ENCODE measurements at places on chromosomes 11 and 22.

DNA sequence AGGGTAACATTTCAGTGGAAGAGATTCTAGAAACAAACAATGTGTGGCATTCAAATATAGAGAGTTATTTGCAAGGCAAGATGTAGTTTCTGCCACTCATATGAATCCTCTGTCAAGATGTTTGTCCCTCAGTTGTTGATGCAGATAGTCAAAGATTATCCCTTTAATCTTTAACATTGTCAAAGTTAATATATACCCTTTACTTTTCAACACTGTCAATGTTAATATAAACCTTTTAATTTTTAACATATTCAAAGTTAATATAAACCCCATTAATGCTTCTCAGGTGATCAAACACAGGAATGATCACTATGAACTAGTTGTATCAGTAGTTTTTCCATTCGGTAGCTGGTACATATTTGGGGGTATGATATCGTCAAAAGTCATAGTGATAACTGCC lies 51.9 kb upstream of the PICALM start:
- no peak for DNase-seq

DNA sequence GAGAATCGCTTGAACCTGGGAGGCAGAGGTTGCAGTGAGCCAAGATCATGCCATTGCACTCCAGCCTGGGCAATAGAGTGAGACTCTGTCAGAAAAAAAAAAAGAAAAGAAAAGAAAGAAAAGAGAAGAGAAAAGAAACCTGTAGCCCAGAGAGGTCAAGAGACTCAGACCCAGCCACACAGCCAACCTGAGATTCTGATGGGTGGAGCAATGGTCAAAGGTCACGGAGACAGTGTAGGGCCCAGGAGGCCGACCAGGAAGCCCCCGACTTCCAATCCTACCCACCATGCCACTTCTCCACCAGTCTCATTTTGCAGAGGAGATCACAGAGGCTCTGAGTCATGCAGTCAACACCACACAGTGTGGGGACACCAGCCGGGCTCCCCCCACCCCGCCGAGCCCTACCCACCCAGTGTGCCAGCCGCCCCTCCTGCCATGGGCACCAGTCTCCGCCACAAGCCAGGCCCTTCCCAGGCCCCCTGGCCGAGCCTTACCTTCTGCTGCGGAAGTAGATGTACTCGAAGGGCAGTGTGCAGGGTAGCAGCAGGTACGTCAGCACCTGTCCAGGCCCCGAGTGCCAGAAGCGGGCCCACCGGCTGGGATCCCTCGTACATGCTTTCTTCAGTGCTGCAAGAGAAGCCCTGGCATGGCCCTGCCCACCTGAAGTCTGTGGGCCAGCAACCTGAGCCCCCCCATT lies 7.9 kb downstream of the PNPLA5 start:
- DNase-seq, result no peak

DNA sequence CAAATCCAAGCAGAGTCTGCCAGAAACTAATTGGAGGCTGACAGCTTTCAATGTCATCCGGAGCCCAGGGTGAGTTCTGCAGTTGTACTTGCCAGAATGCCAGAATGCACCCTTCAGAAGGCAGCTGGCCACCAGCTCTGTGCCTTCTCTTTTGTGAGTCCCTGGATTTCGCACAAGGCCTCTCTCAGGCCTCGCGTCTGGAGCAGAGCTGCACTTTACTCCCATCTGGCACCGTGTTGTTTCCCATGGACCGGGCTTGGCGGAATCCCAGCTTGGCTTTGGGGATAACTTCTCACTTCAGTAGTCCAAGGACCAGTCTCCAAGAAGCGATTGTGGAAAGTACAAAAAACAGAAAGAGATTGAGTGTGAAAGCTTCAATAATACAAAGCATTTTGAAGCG lies 451.3 kb upstream of the KIRREL3 start:
- DNase-seq, result no peak

DNA sequence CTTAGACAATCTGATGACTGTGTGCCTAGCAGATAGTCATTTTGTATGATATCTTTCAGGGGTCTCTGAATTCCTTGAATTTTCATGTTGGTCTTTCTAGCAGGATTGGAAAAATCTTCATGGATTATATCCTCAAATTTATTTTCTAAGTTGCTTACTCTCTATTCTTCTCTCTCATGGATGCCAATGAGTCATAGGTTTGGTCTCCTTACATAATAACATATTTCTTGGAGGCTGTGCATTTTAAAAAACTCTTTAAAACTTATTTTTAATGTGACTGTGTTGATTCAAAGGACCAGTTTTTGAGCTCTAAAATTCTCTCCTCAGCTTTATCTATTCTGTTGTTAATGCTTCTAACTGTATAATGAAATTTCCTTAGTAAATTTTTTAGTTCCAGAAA lies 198.7 kb downstream of the AASDHPPT start:
- no peak for DNase-seq

DNA sequence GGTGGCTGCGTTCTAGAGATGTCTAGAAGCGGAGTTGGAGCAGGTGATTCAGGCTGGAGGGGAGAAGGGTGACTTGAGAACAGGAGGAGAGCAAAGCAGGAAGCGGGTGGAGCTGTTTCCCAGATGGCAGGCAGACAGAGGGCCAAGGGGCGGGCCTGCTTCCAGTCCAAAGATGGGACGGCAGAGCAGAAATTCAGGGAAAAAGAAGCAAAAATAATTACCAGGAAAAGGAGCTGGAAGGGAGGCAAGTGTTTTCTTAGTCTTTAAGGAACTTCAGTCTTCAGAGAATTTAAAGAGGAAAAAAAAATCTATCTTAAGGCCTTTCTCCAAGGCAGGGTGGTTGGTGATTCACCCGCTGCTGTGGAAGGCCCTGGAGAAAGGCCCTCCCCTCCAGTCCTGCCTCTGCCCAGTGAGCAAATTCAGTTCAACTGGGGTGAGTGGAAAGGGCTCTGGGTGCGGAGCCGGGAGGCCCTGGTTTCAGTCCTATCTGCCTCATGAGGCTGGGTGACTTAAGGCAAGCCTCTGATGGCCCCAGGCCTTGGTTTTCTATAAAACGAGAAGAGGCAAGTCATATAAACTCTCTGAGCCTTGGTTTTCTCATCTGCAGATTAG lies 4.5 kb upstream of the CREB3L1 start:
- peak; percentile 83 for DNase-seq

DNA sequence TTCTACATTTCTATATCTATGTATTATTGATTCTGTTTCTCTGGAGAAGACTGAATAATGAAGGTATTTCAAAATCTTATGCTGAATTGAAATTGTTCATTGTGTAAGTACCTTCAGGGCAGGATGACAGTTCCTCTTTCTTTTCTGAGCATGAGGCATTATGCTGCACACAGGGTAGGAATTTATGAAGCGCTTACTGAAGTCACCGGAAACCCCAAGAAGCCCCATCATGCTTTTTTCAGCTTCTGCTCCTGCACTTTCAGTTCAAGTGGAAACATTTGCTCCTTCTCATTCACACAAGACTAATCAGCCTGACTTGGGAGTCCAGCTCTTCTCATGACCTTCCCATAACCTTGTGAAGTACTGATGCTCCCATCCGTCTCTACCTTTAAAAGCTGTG lies 314.7 kb upstream of the SORL1-AS1 start:
- DNase-seq, result no peak

GRCh38 chr11:77029829-77030228 lies 4.4 kb upstream of the B3GNT6 start:
- no peak for DNase-seq

DNA sequence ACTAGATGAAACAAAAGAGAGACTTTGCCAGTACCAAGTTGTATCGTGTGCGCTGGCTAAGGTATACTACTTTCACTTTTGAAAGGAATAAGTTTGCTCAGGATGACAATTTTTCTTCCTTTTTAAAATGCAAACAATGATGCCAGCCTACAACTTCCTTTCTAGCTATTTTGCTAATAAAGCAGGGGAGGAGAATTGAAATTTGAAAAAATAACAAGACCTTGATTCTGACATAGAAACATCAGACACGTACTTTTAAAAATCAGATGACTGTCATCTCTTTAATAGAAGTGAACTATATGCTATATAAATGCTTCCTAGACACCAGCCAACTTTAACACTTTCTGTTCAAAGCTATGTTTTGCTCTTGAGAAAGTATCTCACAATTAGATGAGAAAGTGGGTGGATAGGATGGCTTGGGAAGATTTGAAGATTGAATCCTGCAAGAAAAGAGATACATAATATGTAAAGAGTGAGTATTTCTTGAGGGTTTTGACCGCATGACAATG lies 41.7 kb upstream of the BLID start:
- DNase-seq, result no peak

GRCh38 chr11:125591649-125592304 lies 875 bp upstream of the STT3A start:
- DNase-seq, result peak; percentile 46

- DNase-seq, result no peak
These were observed 18.0 kb upstream of the DNAJB13 start for GRCh38 chr11:73932781-73933180.

DNA sequence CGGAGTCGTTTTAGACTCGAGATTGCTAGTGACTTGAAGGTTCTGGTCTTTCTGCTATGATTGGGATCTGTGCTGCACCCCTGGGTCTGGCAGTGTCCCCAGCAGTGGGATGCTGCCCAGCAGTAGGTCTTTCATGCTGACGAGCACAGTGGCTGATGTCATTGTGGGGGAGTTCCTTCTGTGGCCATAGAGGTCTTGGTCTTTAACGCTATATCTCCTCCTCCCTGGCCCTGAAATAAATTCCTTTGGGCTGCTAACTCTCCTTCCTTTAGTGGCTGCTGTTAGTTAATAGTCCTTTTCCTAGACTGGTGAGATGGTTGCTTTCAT lies 136.3 kb downstream of the TEAD1 start:
- DNase-seq, result peak; percentile 84

DNA sequence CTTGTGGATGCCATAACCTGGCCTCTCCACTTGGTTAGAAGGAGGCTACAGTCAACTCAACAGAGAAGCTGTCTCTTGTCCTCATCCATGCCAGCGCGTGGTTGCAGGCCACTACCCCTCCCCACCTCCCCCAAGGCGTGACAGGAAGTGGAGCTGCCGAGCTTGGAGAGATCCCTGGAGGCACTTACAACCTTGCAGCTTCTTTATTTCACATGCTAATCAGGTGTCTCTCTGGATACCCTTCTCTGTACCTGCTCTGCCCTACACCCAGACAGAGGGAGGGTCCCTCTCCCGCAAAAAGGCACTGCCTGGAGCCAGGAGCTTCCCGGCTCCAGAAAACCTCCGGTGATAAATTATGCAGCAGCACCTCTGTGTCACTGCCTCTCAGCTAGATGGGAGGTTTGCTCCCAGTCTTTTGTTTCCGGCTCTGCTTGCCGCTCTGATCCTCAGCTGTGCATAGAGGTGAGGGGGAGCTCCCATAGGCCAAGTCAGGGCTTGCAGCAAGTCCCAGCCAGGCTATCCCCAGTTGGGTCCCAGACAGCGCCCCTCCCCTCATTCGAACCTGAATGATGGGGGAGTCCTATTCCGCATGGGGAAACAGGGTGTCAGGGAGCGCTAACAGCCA lies 5.7 kb downstream of the LRP4 start:
- no peak for DNase-seq

DNA sequence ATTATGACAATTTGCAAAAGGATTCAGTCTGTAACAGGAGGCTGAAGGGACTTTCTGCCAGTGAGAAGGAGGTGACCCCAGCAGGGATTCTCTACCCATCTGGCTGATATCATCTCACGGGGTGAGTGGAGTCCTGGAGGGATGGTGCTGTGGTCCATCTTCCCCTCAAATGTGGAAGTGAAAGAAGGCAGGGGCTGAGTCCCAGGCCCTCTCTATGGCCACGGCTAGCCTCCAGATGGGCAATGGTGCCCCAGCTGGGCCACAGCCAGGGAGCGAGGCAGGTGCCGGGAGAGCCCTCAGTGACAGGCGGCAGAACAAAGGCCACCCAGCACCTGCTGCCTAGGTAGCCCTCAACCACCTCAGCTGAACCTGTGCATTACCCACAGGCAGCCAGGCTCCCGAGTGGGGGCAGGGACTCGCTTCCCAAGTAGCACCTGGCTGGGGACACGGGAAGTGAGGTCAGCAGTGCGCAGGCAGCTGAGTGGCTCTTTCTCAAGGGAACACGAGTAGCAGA lies 6.7 kb downstream of the NECTIN1 start:
- DNase-seq, result no peak

GRCh38 chr22:41034706-41035105 lies 57.7 kb upstream of the EP300 start:
- DNase-seq, result no peak

- DNase-seq, result peak; percentile 78
These were observed 4.4 kb upstream of the PRR5 start for GRCh38 chr22:44697423-44698141.

DNA sequence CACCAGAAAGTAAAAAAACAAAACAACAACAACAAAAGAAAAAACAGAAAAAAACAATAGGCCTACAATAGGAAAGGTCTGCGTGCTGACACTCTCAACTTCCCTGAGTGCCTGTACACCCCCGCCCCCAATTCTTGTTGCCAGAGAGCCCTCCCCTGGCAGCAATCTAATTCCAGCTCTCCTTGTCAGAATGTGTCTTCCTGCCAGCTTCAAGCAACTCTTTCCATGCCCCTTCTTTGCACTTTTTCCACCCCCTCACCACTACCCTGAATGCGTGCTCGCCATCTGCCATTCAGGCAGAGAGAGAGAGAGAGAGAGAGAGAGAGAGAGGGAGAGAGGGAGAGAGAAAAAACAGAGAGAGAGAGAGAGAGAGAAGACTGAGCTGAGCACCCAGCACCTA lies 245.0 kb downstream of the KIRREL3 start:
- DNase-seq, result no peak

DNA sequence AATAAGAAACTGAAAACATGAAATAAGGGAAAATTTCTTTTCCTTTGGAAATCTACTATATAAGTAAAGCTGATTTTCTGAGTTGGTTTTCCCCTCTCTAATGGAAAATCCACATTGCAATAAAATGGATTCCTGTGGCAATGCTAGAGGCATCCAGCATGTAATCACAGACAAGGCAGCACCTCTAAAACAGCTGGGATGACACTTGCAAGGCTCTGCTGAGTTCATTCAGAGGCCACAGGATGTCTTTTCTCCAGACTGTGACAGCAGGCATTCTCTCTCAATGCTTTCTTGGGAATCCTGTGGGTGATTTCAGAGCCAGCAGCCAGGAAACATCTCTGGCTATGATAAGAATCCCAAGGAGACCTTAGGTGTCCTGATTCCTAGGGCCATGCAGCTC lies 201.3 kb upstream of the BLID start:
- DNase-seq, result no peak
